ENCODE measurements at places on chromosomes 5 and 9.

DNA sequence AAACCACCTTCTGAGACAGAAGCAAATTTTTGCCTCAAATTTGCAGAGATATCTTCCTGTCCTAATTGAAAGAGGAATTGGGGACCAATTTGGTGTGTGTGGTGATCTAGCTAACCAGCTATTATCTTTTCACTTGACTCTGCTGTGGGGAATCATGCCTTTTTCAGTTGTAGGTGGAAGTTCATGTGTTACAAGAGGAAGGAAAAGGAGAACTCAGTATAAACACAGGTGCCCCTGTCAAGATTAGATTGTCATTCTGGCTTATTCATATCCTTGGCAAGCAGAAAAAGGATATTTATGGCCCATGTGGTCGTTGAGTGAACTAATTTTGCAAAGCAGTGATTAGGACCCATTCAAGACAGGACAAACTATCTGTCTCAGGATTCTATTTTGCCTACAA, 336.8 kb upstream of the SLC30A5 start:
- H3K36me3 ChIP-seq, result no peaks in the 10 kb centered on the region
- H3K27me3 ChIP-seq, result no peaks in the 10 kb centered on the region
- H3K27ac ChIP-seq, result no peak overlapping the region
- no peak for DNase-seq

GRCh38 chr5:20088361-20088760, 100.4 kb upstream of the CDH18 start:
- H3K4me3 ChIP-seq, result no peak overlapping the region
- no peaks in the 10 kb centered on the region for H3K36me3 ChIP-seq
- DNase-seq, result no peak
- no peaks in the 10 kb centered on the region for H3K4me1 ChIP-seq
- H3K27ac ChIP-seq, result no peak overlapping the region
- H3K27me3 ChIP-seq, result no peaks in the 10 kb centered on the region

- H3K4me1 ChIP-seq, result peaks cover 11% of the 10 kb centered on the region
- H3K36me3 ChIP-seq, result no peaks in the 10 kb centered on the region
- no peak within 1 kb of the TSS for H3K4me3 ChIP-seq
- no peak within 1 kb of the TSS for H3K27ac ChIP-seq
Measured at GRCh38 chr5:7850395-7851239, at the start of gene CFAP90. CFAP90 (minus strand) TSS chr5:7851133; CDS start chr5:7851021, 112 bp downstream.

DNA sequence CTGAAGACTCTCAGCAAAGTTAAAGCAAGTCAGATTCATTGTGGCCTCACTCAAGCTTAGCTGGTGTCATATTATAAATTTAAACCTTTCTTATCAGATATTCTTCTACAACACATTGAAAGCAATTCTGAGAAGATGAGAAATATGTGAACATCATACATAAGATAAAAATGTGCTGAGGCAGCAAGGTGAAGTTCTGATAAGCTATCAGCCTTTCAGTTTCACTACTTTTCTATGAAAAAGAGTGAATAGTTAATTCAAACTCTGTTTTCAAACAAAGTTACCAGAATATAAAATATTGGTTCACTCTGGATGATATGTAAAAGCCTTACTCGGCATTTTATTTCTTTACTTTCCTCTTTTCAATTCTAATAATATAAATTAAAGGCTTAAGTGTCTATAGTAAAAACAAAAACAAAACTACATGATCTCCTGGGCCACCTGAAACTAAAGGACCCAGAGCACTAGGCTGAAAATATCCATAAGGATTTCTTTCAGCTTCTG, 824.4 kb downstream of the MTRR start:
- H3K36me3 ChIP-seq, result no peaks in the 10 kb centered on the region
- no peak for DNase-seq
- H3K27me3 ChIP-seq, result no peaks in the 10 kb centered on the region
- H3K4me3 ChIP-seq, result no peak overlapping the region

GRCh38 chr5:131541071-131541470, 94.0 kb downstream of the RAPGEF6 start:
- H3K4me1 ChIP-seq, result peaks cover 32% of the 10 kb centered on the region
- DNase-seq, result no peak
- no peaks in the 10 kb centered on the region for H3K27me3 ChIP-seq
- no peak overlapping the region for H3K4me3 ChIP-seq
- H3K36me3 ChIP-seq, result peaks cover 11% of the 10 kb centered on the region

- H3K27ac ChIP-seq, result peak overlapping the region; percentile 83
- H3K36me3 ChIP-seq, result peaks cover 8% of the 10 kb centered on the region
- peak overlapping the region; percentile 82 for H3K4me3 ChIP-seq
- DNase-seq, result peak; percentile 43
- H3K27me3 ChIP-seq, result no peaks in the 10 kb centered on the region
- peaks cover 24% of the 10 kb centered on the region for H3K4me1 ChIP-seq
Measured at GRCh38 chr5:40796487-40796889, 1.7 kb downstream of the PRKAA1 start.

DNA sequence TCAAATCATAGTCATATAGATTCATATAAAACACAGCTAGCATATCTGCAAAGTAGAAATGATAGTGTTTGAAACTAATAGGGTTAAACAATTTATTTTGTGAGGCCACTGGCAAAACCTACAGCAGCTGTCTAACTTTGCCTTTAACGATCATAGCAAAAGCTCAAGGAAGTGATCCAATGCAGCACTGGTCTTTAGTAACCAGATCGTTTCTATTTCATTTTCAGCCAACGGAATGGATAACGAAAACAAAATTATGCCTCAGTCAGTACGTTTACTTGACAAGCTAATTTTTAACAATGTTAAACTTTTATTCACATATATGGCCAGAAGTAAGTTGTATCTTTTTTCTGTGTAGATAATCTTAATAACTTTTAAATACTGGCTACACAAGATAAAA, 17.7 kb downstream of the MLLT3 start:
- no peaks in the 10 kb centered on the region for H3K27me3 ChIP-seq
- no peak overlapping the region for H3K4me3 ChIP-seq
- DNase-seq, result no peak
- peaks cover 11% of the 10 kb centered on the region for H3K4me1 ChIP-seq
- no peaks in the 10 kb centered on the region for H3K36me3 ChIP-seq
- no peak overlapping the region for H3K27ac ChIP-seq

DNA sequence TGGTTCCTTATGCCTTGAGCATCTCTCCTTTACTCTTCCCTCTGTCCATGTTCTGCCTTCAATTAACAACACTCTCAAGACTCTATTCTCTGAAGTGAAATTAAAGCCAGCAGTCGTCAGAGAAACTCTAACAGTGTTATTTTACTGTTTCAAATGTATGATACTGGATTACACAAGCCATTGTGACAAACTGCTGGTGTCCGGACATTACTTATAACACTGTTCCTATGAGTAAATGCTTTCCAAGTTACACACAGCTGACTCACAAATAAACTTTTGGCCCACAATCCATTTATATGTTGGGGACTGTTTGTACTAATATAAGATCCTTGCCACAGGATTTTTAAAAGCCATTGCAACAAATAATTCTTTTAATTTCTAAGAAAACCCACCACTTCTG, 63.2 kb upstream of the GHR start:
- no peak overlapping the region for H3K4me3 ChIP-seq
- no peaks in the 10 kb centered on the region for H3K36me3 ChIP-seq
- H3K27ac ChIP-seq, result no peak overlapping the region
- DNase-seq, result no peak

- no peak for DNase-seq
- H3K36me3 ChIP-seq, result no peaks in the 10 kb centered on the region
- H3K4me1 ChIP-seq, result no peaks in the 10 kb centered on the region
- H3K27me3 ChIP-seq, result no peaks in the 10 kb centered on the region
Measured at GRCh38 chr5:83374547-83374946, 97.0 kb upstream of the VCAN start.

DNA sequence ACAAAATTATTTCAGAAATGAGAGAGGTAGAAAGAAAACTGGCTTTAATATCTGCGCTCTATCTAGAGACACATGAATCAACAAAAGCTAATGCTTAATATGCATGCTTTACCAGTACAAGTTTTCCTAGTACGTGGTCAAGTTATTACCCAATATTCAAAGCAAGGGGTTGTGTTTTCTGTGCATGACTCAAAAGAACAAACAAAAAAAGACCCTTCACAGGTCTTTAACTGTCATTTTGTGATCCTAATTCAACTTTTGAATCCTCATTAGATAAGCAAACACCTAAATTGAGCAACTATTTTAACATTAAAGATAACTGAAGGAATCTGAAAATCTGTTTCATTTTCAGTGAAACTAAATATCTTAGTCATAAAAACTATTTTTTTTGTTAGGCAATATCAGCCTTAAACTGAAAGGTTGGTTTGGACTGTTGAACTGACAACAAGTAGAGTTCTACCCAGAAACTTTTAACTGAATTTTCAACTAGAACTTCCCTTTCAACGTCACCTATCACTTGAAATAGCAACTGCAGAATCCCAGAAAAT, 12.5 kb downstream of the ST8SIA4 start:
- H3K27me3 ChIP-seq, result no peaks in the 10 kb centered on the region
- H3K27ac ChIP-seq, result peak overlapping the region; percentile 85
- peaks cover 68% of the 10 kb centered on the region for H3K4me1 ChIP-seq

GRCh38 chr9:105138306-105138801, 106.1 kb upstream of the SLC44A1 start:
- no peak overlapping the region for H3K27ac ChIP-seq
- no peaks in the 10 kb centered on the region for H3K4me1 ChIP-seq
- no peak overlapping the region for H3K4me3 ChIP-seq
- H3K36me3 ChIP-seq, result no peaks in the 10 kb centered on the region

GRCh38 chr5:101253096-101253495, 350.0 kb upstream of the ST8SIA4 start:
- H3K4me1 ChIP-seq, result no peaks in the 10 kb centered on the region
- DNase-seq, result no peak
- H3K4me3 ChIP-seq, result no peak overlapping the region

DNA sequence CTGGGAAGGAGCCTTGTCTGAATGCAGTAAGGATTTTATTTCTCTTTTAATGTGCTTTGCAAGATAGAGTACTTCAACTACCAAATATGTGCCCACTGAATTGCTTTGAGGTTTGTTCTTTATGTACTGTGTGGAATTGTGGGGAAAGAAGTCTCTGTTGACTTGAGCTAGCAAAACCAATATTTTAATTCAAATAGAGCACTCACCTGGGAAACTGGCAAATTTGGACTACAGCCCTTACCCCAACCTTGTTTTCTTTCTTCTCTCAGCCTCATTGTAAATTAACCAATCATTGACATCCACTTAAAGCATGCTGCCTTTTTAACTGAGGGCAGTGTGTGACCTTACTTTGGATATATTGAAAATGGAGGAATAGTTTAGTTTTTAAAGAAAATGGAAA, 409.0 kb downstream of the SPATA31D1 start:
- no peaks in the 10 kb centered on the region for H3K4me1 ChIP-seq
- H3K27me3 ChIP-seq, result no peaks in the 10 kb centered on the region
- H3K36me3 ChIP-seq, result no peaks in the 10 kb centered on the region
- H3K27ac ChIP-seq, result no peak overlapping the region
- H3K4me3 ChIP-seq, result no peak overlapping the region

DNA sequence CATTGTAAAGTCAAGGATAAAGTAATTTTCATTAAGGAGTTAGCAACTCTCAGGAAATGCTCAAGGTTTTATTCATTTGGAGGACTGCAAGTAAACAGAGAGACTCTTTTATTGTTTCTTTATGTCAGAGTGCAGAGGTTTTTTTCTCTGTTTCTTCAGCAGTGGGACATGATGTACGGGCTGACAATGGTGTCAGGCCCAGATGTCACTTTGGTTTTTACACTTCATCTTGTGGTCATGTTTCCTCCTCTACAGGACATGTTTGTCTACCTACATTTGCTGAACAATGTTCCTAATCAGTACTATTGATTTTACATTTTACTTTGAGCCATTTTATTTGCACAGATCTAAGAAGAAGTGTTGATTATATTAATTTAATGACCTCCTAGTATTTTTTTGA, 72.8 kb upstream of the PARP8 start:
- H3K27me3 ChIP-seq, result no peaks in the 10 kb centered on the region
- H3K4me1 ChIP-seq, result no peaks in the 10 kb centered on the region
- H3K36me3 ChIP-seq, result no peaks in the 10 kb centered on the region
- no peak overlapping the region for H3K4me3 ChIP-seq
- no peak for DNase-seq

DNA sequence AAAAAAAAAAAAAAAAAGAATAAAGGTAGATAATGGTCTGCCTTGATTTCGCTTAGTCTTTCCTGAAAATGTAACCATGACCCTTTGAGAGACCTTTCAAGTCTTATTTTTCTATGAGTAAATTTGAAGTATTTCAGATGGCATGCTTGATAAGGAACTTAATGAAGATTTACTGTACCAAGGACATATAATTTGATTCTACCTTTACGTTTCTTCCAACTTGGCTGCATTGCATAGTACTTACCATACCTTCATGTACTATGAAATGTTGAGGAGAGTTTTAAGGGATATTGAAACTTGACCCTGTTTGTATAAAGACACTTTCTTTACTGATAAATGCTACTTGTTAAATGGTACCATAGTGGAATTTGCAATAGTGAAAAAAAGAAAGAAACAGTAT, 35.0 kb upstream of the SNX24 start:
- H3K4me1 ChIP-seq, result no peaks in the 10 kb centered on the region
- peaks cover 19% of the 10 kb centered on the region for H3K36me3 ChIP-seq
- no peaks in the 10 kb centered on the region for H3K27me3 ChIP-seq
- no peak for DNase-seq
- no peak overlapping the region for H3K27ac ChIP-seq

DNA sequence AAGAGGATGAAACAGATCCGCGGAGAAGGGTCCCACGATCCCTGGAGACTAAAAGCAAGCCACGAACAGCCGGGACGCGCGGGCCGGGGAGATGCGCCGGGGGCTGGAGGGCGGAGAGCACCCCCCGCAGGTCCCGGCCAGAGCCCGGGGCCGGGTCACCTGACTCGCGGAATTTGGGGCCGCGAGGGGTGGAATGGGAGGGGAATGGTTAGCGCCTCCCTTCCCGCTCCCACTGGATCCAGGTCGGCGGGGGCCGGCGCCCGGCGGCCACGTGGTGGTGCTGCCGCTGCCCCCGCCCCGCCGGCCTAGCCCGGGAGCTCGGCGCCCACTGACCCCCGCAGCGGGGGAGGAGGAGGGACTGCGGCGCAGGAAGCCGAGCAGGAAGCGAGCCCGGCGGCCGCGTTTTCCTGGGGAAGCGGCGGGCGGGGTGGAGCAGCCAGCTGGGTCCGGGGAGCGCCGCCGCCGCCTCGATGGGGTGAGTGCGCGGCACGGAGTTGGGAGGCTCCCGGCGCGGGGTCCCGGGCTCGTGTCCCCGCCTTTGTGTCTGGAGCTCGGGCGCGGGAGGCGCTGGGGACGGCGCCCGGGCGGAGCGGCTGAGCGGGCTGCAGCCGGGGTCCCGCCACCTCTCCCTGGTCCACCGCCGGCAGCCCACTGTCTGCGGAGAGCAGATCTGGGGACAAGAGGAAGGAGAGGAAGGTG, at the start of gene RAI14:
TSS of gene RAI14 (plus strand) at position 328 of the 699 bp plus-strand sequence. CDS start 30,592 bp downstream, outside the sequence.
- no peak within 1 kb of the TSS for H3K27ac ChIP-seq
- no peak within 1 kb of the TSS for H3K4me3 ChIP-seq
- H3K27me3 ChIP-seq, result no peaks in the 10 kb centered on the region
- H3K36me3 ChIP-seq, result no peaks in the 10 kb centered on the region
- no peaks in the 10 kb centered on the region for H3K4me1 ChIP-seq

All from Karpas-422 (cell line).